ENCODE measurements at places on chromosomes 11 and 22.
A peak's percentile ranks its signal among the peaks of the same experiment; 100 is the strongest.

DNA sequence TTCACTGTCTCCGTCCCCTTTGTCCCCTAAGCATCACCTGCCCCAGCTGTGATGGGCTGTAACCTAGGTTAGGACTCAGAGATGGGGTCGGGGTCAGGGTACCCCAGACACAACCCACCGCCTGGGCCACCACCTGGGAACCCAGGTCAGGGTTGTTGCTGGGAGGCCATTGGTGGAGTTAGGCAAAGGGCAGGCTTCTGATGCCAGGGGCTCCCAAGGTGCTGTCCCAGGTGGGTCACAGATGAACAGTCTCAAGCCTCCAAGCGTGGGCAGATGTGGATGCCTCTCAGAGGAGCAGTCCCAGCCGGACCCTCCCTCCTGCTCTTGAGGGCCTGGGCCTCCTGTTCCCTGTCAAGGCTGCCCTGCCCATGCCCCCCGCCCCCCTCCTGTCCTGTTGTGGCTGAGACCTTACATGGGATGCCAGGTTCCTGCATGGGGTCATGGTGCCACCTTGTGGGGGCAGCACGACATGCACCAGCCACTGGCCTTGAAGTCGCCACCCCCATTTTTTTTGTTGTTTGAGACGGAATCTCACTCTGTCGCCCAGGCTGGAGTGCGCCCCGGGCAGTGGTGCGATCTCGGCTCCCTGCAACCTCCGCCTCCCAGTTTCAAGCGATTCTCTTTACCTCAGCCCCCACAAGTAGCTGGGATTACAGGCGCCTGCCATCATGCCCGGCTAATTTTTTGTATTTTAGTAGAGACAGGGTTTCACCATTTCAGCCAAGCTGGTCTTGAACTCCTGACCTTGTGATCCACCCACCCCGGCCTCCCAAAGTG lies 12.1 kb downstream of the GATD1 start:
- DNase-seq = peak; percentile 51

GRCh38 chr11:73464347-73464746 lies 88.1 kb downstream of the RELT start:
- DNase-seq = no peak

GRCh38 chr22:25554238-25554671 lies 10.2 kb upstream of the GRK3 start:
- DNase-seq = no peak

DNA sequence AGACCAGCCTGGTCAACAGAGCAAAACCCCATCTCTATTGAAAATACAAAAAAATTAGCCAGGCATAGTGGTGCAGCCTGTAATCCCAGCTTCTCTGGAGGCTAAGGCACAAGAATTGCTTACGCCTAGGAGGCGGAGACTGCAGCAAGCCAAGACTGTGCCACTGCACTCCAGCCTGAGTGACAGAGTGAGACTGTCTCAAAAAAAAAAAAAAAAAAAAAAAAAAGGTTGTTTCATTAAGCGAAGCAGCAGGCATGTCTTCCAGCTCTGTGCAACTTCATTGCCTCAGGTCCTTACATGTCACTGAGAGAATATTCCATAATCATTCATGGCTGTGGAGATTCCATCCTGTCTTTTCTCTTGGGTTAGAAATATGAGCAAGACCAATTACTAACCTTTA lies 16.9 kb downstream of the GAB2 start:
- no peak for DNase-seq

- DNase-seq = peak; percentile 72
Observed at GRCh38 chr11:116871248-116871647, 33.8 kb upstream of the APOA1 start.

GRCh38 chr11:9053316-9054035 lies 37.9 kb downstream of the SCUBE2 start:
- DNase-seq = peak; percentile 10

GRCh38 chr22:45398214-45398613 lies 15.2 kb downstream of the SMC1B start:
- DNase-seq = no peak

GRCh38 chr22:48605856-48606481 lies 1221.7 kb downstream of the BRD1 start:
- DNase-seq = no peak
